Activated naive CD8-positive, alpha-beta T cell treated with anti-CD3 and anti-CD28 coated beads for 36 hours (primary cell): ENCODE measurements at places on chromosomes 7 and 10.

GRCh38 chr7:73394422-73394821, 39.2 kb upstream of the FZD9 start:
- no peak overlapping the region for H3K27ac ChIP-seq
- H3K36me3 ChIP-seq = no peaks in the 10 kb centered on the region
- no peak overlapping the region for H3K4me3 ChIP-seq
- H3K27me3 ChIP-seq = peaks cover 5% of the 10 kb centered on the region
- DNase-seq = no peak

- peak; percentile 21 for DNase-seq
- peaks cover 4% of the 10 kb centered on the region for H3K27me3 ChIP-seq
- no peak overlapping the region for H3K4me3 ChIP-seq
- no peak overlapping the region for H3K27ac ChIP-seq
- peaks cover 19% of the 10 kb centered on the region for H3K4me1 ChIP-seq
- no peaks in the 10 kb centered on the region for H3K36me3 ChIP-seq
Observed at GRCh38 chr7:159070431-159071148, 74.1 kb downstream of the VIPR2 start.

DNA sequence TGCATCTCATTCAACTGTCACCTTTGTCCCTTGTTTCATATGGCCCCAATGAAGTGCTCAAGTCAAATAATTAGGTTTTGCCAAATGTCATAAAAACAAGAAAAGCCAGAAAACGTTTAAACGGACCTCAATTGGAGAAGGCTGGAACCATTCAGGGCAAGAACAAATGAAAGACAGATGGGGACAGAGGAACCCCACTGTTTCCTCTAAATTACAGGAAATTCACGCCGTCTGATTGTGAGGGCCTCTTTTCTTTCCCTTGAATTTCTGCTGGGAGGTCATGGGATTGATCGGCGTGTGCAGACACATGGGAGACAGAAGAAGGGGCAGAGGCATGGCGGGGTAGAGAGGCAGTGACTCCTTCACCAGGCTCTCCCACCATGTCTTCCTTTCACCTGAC, 656.4 kb downstream of the KCNMA1 start:
- H3K4me3 ChIP-seq = no peak overlapping the region
- no peaks in the 10 kb centered on the region for H3K36me3 ChIP-seq
- no peak for DNase-seq
- H3K27me3 ChIP-seq = no peaks in the 10 kb centered on the region
- no peaks in the 10 kb centered on the region for H3K4me1 ChIP-seq
- H3K27ac ChIP-seq = no peak overlapping the region

DNA sequence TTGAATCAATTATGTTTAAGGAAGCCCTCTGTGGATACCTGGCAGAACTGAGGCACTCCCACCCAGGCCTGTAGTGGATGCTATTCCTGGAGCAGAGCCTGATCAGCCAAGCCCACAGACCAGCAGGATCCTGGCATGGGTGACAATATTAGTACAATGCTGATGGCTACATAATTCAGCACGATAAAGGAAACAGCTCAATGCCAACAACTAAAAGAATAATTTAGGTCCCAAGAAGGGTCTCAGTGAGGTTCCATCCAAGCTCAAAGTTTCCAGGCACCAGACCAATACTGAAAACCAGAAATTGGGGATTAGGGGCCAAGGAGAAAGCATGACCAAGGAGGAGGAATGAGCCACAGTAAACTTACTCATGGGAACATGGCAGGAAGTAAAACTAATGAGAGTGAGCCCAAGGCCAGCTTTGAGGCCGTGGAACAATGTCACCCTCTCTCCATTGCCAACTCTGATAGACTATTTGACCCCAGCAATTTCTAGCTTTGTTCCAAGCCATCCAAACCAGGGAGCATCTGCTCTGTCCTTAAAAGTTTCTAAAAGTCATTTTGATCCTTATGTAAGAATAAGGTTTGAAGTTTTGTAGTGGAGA, 1082.4 kb downstream of the KCNMA1 start:
- no peaks in the 10 kb centered on the region for H3K36me3 ChIP-seq
- DNase-seq = no peak
- no peak overlapping the region for H3K27ac ChIP-seq
- H3K4me1 ChIP-seq = no peaks in the 10 kb centered on the region
- no peak overlapping the region for H3K4me3 ChIP-seq

- no peak for DNase-seq
- H3K27me3 ChIP-seq = peaks cover 11% of the 10 kb centered on the region
- H3K27ac ChIP-seq = no peak overlapping the region
- H3K4me3 ChIP-seq = no peak overlapping the region
- no peaks in the 10 kb centered on the region for H3K36me3 ChIP-seq
Observed at GRCh38 chr10:28850784-28851183, 173.5 kb downstream of the BAMBI start.

- H3K4me3 ChIP-seq = no peak overlapping the region
- H3K36me3 ChIP-seq = no peaks in the 10 kb centered on the region
- H3K4me1 ChIP-seq = no peaks in the 10 kb centered on the region
- DNase-seq = no peak
Observed at GRCh38 chr10:111565542-111565941, 488.7 kb downstream of the ADRA2A start.

GRCh38 chr10:12358863-12359564, 9.7 kb downstream of the CAMK1D start:
- H3K4me1 ChIP-seq = peaks cover 36% of the 10 kb centered on the region
- H3K27ac ChIP-seq = no peak overlapping the region
- DNase-seq = peak; percentile 28
- no peaks in the 10 kb centered on the region for H3K27me3 ChIP-seq
- H3K4me3 ChIP-seq = peak overlapping the region; percentile 11
- peaks cover 18% of the 10 kb centered on the region for H3K36me3 ChIP-seq

DNA sequence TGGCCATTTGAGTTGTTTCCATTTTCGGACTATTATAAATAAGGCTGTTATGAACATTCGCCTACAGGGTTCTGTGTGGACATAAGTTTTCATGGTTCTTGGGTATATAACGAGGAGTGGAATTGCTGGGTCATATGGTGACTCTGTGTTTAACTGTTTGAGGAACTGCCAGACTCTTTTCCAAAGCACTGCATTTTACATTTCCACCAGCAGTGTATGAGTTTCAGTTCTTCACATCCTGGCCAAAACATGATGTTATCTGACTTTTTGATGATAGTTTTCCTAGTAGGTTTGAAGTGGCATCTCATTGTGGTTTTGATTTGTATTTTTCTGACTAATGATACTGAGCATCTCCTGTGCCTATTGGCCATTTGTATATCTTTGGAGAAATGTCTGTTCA, 5.4 kb downstream of the SUV39H2 start:
- no peak overlapping the region for H3K4me3 ChIP-seq
- H3K36me3 ChIP-seq = peaks cover 33% of the 10 kb centered on the region
- no peaks in the 10 kb centered on the region for H3K27me3 ChIP-seq
- peaks cover 23% of the 10 kb centered on the region for H3K4me1 ChIP-seq
- DNase-seq = no peak
- H3K27ac ChIP-seq = peak overlapping the region; percentile 43

DNA sequence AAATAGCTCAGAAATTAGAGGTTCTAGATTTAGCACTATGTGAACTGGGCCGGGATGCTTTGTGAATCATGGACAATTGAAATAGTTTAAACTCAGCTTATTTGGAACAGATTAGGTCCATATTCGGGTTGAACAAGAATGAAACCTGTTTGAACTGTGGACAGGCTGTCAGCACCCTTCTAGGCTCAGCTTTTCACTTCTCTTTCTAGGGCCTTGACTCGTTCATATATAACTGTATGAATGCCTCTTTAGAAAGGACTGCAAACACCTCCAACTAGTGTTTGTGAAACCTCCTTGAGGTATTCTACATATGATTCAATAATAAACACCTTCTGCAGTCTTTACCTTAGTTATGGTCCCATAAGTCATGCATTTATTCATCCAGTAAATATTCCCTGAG, 115.6 kb downstream of the REEP3 start:
- no peaks in the 10 kb centered on the region for H3K27me3 ChIP-seq
- H3K36me3 ChIP-seq = no peaks in the 10 kb centered on the region
- H3K4me1 ChIP-seq = peaks cover 3% of the 10 kb centered on the region
- no peak overlapping the region for H3K4me3 ChIP-seq
- H3K27ac ChIP-seq = no peak overlapping the region

- H3K27me3 ChIP-seq = peaks cover 12% of the 10 kb centered on the region
- H3K4me1 ChIP-seq = peaks cover 6% of the 10 kb centered on the region
- H3K36me3 ChIP-seq = no peaks in the 10 kb centered on the region
- DNase-seq = no peak
Observed at GRCh38 chr10:23324351-23324750, 20.2 kb downstream of the C10orf67 start.

DNA sequence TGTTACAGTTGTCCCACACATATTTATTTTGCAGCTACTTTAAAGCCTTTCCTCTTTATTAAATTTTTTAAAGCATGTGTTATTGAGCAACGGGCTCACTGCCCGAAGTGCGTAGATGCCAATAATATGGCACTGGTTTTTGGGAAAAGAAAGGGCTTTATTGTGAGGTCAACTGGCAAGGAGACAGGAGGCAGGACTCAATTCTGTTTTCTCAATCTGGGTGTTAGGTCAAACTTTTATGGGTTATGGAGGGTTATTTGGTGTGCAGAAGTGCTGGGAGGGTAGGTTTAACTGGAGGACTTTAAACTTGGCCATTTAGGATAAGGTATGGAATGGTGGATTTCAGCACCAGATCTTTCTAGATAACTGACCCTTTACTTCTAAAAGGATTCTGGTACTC, 183.6 kb downstream of the LRRC4 start:
- DNase-seq = no peak
- H3K4me1 ChIP-seq = peaks cover 22% of the 10 kb centered on the region
- H3K4me3 ChIP-seq = no peak overlapping the region
- H3K36me3 ChIP-seq = peaks cover 42% of the 10 kb centered on the region

DNA sequence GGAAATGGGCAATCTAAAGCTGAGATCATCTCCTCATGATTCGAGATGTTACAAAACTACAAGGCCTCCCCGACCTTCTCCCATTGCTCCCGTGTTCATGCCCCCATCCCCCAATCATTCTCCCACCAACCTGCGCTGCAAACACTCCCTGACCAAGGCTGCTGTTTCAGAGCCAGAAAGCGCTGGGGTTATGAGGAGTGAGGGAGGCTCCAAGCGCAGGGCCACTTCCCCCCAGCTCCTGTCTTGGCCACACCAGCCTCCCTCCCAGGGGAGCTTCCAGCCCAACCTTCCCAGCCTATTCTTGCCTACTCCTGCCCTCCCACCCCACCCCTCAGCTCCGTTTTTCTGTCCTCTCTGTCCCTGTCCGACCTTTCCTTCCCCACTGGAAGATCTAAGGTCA, 14.7 kb upstream of the NODAL start:
- H3K4me1 ChIP-seq = peaks cover 3% of the 10 kb centered on the region
- H3K36me3 ChIP-seq = no peaks in the 10 kb centered on the region
- H3K27ac ChIP-seq = no peak overlapping the region
- no peak for DNase-seq
- H3K27me3 ChIP-seq = peaks cover 57% of the 10 kb centered on the region

DNA sequence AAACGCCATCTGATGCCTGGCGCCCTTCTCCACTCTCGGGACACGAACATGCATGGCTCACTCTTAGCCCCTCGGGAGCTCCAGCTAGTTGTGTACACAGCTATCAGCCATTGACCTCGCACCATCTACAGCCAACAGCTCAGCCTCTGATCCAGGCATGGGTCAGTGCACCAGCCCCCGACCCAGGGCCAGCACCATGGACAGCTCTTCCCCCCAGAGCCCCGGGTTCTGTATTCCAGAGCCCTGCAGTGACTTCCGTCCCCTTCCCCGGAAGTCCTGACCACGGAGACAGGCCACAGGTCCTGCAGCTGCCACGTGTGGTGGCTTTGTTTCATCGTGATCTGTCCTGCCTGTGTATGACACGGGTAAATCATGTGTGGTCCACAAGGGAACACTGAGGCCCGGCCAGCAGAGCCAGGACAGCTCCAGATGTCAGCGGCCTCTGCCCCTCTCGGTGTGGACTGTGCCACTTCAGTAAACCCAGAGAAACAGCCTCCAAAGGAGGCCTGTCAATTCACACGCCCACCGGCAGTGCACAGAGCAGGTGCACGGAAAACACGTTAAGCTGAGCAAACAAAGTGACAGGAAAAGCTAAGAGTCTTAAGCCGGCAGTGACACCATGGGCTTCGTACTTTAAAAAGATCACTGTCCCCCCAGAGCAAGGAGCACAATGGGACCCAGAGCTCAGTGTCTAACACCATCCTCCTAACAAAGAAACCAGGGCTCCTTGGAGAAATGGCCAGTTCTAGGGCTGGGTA, 13.0 kb downstream of the STK32C start:
- no peak overlapping the region for H3K4me3 ChIP-seq
- no peak for DNase-seq
- H3K27me3 ChIP-seq = no peaks in the 10 kb centered on the region
- peaks cover 2% of the 10 kb centered on the region for H3K36me3 ChIP-seq

GRCh38 chr7:122261442-122261841, 43.1 kb downstream of the FEZF1 start:
- H3K27ac ChIP-seq = no peak overlapping the region
- DNase-seq = no peak
- H3K4me3 ChIP-seq = no peak overlapping the region
- no peaks in the 10 kb centered on the region for H3K4me1 ChIP-seq
- H3K36me3 ChIP-seq = no peaks in the 10 kb centered on the region
- H3K27me3 ChIP-seq = peaks cover 8% of the 10 kb centered on the region

DNA sequence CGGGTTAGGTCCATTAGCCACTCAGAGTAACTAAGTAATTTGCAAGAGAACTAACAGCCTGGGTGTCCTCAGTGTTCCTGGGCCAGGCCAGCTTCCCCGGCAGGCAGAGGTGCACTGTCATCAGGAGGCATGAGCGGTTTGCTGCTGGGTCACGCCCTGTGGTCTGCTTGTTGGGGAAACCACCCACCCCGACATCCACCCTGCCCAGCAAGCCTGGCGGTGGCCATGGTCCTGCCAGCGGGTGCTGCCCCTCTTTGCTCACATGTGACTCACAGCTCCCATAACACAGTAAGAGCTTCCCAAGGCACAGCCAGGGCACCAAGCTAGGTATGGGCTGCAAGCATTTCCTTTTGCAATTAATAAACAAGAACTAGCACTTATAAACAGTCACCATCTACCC, 75.9 kb downstream of the RGS10 start:
- H3K36me3 ChIP-seq = no peaks in the 10 kb centered on the region
- H3K4me3 ChIP-seq = no peak overlapping the region
- H3K27ac ChIP-seq = no peak overlapping the region
- peaks cover 11% of the 10 kb centered on the region for H3K4me1 ChIP-seq
- H3K27me3 ChIP-seq = no peaks in the 10 kb centered on the region

DNA sequence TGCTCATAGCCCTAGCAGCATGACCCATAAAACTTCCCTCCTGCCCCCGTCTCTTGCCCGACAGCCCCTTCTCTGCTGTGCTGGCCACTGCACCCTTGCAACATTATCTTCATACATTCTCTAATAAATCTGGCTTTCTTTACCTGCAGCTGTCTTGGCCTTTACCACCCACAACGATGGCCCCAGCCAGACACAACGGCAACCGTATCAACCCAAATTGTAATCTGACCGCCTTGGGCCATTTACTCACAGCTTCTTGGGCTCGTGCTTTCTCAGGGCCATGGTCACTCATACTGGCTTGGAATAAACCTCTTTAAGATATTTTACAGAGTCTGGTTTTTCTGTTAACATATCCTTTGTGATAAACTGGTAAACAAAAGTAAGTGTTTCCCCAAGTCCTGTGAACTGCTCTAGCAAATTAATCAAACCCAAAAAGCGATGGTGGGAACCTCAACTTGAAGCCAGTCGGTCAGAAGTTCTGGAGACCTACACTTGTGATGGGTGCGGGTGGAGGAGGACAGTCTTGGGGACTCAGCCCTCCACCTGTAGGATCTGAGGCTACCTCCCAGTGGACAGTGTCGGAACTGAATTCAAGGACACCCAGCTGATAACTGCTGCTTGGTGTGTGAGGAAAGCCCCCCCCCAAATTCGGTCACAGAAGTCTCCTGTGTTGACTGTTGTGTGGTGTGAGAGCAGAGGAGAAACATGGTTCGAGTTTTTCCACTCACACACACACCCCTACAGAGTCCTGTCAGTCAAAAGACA, 87.6 kb upstream of the ATP6V0A4 start:
- no peak overlapping the region for H3K4me3 ChIP-seq
- DNase-seq = no peak
- H3K27ac ChIP-seq = no peak overlapping the region
- peaks cover 18% of the 10 kb centered on the region for H3K4me1 ChIP-seq
